ENCODE measurements at places on chromosomes 11 and 22.

DNA sequence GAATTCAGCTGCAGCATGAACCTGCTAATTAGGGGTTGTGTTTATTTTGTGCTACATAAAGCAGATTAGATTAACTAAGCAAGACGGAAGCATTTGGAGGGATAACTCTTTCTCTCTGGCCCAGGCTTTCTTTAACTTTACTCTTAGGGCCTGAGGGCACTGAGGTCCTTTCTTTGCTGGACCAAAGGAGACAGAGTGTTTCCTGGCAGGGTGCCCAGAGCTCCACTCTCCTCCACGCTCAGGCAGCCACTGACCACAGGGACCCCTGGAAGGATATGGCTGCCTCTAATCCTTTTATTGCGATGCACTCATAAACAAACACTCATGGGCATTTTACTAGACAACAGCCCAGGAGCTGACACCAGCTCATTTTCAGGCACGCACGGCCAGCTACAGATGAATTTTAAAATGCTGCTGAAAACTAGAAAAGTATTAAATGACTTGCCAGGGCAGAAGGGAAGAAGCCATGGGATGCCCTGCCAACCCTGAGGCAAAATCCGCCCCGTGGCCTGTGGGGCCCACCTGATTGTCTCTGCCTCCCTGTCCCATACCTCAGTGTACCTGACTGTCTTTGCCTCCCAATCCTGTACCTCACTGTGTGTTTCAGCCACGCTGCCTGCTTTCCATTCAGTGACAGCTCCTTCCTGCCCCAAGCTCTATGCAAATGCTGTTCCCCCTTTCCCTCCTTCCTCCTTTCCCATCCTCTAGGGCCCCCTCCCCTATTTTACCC, 192.6 kb upstream of the NAV2 start:
- no peak for DNase-seq

DNA sequence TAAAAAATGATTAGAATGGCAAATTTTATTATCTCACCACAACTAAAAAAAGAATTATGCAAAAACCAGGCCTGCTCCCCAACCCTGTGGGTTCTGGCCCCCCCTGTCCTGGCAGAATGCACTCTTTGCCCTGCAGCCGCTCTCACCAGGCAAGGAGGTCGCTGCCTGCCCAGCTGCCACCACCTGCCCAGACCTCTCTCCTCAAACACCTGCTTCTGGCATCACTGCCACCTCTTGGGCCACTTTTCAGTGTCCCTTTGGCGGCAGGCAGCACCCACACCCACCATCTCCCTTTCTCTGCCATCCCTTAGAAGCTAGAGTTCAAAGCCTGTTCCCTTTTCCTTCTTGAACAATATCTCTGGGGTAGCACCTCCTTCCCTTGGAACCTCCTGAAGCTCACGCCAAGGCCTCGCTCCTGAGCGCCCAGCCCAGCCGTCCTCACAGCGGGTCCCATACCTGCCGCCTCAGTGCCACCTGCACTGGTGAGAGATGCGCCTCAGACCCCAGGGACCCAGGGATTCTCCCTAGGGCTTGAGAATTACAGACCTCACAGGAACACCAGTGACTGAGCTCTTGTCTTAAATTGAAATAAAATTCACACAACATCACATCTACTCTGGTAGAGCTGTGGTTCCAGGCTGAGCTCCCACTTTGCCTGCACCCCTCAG, 44.6 kb downstream of the SGSM3 start:
- DNase-seq = no peak

GRCh38 chr11:46302866-46303265, 25.4 kb downstream of the CREB3L1 start:
- DNase-seq = no peak

GRCh38 chr22:37410174-37411055, 16.9 kb downstream of the ELFN2 start:
- DNase-seq = no peak

GRCh38 chr11:115146425-115146824, 357.8 kb downstream of the CADM1 start:
- DNase-seq = no peak

DNA sequence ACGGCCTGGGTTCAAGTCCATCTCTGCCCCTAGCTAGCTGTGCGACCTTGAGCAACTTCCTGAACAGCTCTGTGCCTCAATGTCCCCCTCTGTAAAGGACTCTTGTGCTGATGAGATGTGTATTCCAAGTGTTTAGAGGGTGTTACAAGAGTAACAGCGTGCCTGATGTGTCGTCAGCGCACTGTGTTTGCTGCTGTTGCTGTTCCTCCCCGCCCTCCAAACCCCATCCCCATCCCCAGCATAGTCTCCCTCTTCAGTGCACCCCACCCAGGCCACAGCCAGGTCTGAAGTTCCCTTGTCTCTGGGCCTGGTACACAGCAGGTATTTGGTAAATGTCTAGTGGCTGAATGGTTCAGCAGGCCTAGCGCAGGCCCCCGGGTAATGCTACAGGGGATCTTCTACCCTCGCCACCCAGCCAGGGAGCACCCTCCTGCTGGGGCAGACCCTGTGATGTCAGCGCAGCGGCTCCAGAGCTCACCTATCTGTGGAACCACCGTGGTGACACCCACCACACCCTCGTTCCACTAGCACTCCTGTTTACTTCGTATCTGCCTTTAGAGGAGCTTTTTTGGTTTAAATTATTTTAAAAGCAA, 10.3 kb downstream of the CBX7 start:
- DNase-seq = no peak

- no peak for DNase-seq
These were observed 323 bp upstream of the PANX1 start for GRCh38 chr11:94128291-94128745.

GRCh38 chr22:20396639-20397038, 2.7 kb downstream of the ZNF74 start:
- DNase-seq = no peak

DNA sequence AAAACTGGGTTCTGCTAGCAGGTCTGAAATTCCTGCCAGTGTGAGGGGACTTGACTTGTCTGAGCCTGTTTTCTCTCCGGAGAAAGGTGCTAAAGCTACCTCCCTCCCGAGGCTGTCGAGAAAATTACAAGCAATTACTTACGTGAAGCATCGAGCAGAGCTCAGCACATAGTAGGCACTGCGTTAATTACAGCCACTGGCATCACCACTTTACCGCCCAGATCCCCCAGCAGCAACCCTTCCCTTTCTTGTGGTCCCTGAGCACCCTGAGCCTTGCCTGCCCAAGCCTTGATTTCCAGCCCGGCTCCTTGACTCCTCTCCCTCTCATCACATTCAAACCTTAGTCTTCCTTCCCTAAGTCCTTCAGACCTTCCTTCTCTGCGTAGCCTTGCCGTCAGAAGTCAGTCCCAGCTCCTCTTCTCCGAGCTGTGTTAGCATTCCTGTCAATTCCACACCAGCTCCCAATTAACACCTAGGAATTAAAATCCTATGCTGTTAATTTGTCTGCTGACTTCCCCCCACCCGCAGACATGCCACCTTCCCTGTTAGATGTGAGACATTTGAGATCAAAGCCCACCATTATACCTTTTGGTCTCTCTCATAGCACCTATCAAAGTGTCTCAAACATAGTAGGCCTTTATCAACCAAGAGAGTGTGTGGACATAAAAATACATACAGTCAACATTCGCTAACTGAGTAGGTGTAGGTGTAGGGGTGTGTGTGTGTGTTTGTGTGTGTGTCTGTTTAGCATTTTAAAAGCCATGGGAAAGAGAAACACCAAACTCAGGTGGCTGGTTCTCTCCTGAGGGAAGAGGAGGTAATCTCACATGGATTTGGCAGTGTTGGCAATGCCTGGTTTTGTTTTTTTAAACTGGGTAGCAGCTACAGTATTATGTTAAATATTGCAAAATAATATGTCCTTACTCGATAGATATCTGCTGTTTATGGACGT, 2.8 kb upstream of the KCNJ5 start:
- no peak for DNase-seq

GRCh38 chr11:75767228-75767572, 1.4 kb upstream of the DGAT2 start:
- no peak for DNase-seq

DNA sequence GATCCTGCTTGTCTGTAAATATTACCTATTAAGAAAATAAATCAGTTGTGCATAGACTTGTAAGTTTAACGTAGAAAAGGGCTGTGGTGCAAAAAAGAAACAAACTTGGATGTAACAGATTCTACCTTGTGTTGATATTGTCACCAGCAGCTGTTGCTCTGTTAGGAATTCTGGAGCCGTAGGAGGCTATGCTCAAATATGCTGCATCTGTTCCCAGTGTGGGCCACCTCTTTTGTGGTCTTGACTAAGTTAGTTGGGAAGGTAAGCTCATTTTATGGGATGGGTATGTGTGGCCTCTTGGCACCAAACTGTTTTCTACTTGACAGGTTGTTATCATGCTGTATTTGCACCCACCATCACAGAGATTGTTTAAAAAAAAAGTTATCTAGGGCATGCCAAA, 29.4 kb upstream of the RAG2 start:
- no peak for DNase-seq

GRCh38 chr22:38305471-38306448, 11.5 kb downstream of the CSNK1E start:
- DNase-seq = peak; percentile 31

DNA sequence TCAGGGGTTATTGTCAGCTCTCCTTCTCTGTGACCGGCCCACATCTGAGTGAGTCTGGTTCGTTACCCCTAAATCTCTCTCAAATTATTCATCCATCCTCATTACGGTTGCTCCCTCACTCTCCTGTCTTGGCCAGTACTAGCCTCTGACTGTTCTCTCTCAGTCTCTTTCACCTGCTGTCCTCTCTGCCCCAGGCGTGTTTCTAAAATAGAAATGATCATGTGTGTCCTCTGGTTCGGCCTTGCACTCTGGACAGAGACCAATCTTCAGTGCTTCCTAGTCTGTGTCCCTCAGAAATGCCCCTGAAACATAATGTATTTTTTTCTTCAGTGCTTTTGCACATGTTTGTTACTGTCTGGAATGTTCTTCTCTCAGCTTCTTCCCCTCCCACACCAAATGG, 4.9 kb downstream of the PSMD13 start:
- DNase-seq = no peak

GRCh38 chr11:69642913-69643632, 2.1 kb downstream of the CCND1 start:
- DNase-seq = peak; percentile 67

- DNase-seq = no peak
These were observed 113.9 kb downstream of the ARL14EP start for GRCh38 chr11:30436801-30437200.

DNA sequence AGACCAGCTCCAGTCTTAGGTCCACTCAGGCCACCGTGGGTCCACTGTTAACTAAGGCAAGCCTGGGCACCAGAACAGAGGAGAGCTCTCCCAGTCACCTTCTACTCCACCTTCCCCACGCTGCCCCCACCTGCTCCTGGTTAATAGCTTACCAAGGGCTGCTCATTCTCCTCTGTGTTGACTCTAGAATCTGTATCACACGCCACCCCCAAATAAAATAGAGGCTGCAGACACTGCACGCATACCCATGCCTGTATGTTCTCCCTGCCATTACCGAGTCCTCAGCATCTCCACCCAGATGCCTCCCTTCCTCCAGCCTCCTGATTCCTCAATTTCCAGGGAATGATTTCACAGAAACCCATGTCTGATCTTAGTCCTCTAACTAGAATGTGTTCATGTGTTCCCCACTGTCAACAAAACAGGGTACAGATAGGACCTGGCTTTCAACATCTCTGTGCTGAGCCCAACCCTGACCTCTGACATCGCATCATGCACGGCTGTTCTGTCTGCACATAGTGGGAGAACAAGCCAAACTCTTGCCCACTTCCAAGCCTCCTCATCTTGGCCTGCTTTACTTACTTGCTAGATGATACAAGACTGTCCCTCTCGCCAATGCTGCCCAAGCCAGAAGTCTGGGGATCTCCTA, 49.8 kb downstream of the SMCO4 start:
- DNase-seq = no peak

DNA sequence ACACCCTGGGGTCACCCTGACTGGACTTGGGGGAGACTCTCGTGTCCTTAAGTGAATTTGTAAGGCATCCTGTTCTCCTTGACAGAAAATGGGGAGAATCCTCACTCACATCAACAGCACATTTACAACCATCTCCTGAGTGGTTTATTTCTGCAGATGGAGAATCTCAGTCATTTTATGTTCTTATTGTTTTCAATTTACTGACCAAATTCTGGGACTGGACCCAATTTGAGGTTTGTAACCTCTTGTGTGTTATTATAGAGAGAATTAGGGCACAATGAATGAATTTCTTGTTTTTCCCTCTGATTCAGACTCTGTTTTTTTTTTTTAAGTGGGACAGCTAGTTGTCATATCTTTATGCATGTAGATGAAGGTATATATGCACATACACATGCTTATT, 104.9 kb downstream of the ADAMTS15 start:
- DNase-seq = no peak

- DNase-seq = no peak
These were observed 113.5 kb downstream of the MN1 start for GRCh38 chr22:27687984-27688545.

DNA sequence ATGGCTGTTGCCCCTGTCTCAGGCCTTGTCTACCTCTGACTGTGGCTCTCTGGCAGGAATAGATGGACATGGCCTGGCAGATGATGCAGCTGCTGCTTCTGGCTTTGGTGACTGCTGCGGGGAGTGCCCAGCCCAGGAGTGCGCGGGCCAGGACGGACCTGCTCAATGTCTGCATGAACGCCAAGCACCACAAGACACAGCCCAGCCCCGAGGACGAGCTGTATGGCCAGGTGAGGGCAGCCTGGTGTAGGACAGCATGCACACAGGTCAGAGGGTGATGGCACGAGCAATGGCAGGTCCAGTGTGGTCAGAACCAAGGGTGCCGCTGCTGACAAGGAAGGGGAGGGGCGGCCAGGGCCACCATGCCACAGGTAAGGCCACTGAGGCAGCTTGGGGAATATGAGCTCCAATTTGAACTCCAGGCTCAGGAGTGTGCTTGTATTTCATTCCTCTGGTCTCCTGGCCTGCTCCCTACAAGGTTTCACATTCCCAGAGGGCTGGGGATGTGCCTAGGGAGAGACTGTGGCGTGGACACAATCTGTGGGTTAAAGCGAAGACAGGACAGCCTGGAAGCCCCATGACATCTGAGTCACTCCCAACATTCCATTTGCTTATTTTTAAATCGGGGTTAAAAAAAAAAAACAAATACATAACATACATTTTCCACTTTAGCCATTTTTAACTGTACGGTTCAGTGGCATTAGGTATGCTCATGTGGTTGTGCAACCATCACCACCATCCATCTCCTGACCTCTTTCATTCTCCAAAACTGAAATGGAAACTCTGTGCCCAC, 562 bp downstream of the FOLR3 start:
- DNase-seq = no peak

DNA sequence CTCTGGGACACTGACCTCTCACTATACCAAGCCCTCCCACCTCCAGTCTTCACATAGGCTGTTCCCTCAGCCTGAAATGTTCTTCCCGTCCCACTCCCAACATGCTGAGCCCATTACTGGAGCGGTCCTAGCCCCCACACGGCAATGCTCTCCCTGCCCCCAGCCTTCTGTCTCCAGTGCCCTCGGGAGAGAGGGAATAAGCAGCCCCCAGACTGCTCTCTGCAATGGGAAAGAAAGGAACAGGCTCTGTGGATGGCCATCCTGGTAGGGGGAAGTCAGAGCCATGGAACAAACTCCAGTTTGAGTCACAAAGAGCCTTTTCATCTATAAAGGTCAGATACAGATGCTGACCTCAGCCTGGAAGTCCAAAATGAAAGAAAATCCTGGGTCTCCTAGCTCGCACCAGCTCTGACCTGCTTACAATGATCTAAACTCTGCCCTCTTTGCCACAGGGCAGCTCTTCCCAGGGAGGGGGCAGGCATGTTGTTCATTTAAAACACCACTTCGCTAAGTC, 62.6 kb downstream of the FLRT1 start:
- no peak for DNase-seq

GRCh38 chr11:12212821-12213185, 102.4 kb downstream of the MICAL2 start:
- no peak for DNase-seq

GRCh38 chr11:12677131-12677530, 2.9 kb downstream of the TEAD1 start:
- no peak for DNase-seq

Data from activated CD4-positive, alpha-beta T cell treated with anti-CD3 and anti-CD28 coated beads, Interleukin-2, amount 50 U/mL, for 4 hours (primary cell).